NCI-H1930 (cell line): ENCODE measurements at places on chromosomes 5 and 9.

DNA sequence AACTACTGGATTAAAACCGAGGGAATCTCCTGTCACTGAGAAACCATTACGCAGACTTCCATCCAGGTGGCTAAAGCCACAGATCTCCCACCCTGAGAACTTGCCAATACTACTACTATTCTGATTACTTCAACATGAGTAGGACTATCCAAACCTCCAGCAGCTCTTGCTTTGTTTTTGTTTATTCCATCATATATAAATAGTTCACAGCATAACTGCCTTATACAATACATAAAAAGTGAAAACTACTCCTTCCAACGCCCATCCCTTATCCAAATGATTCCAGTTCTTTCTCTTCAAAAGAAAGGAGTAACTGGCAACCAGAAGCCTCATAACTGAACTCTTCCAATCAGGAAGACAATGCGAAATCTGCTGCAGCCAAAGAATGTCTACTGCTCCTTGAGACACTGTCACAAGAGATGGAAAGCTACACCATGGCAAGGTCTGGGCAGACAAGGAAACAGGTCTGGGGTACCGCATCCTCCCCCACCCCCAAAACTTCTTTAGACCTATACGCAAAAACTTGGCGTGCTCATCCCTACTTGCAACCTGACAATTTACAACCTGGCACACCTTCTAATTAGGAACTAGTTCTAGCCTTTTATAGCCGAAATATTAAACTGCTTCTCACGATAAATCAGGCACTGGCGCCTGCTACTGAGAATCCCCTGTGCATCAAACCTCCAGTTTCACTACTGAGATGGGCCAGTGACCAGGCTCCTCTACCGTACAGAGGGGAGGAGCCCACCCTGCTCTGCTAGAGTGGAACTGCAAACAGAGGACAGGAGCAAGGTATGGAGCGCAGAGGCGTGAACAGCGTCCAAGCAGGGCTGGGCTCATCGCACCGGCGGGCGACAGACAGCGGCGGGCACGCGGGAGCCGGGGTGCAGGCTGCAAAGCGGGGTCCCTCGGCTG lies 986 bp downstream of the PLPP1 start:
- DNase-seq, result no peak

GRCh38 chr5:158039441-158039840 lies 180.5 kb upstream of the CLINT1 start:
- DNase-seq, result no peak

- DNase-seq, result no peak
These were observed 3.4 kb downstream of the EPB41L4B start for GRCh38 chr9:109317311-109317978.

DNA sequence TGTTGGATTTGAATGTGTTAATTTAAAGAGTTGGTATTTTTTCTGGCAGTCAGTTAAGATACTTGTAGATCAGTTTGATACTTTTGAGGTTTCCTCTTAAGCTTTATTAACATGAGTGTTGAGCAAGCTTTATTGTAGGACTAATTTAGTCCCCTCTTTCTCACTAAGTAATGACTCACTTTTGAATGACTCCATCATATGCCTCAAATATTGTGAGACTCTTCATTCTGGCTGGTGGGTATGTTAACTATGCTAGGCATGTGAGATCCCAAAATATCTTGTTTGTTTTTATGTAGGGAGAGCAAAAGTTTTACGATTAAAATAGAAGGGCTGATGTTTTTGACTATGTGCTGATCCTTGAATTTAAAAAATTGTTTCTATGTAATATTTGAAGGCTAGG lies 355.7 kb downstream of the IZUMO3 start:
- no peak for DNase-seq

- no peak for DNase-seq
These were observed 26.0 kb upstream of the LIFR start for GRCh38 chr5:38582293-38582974.

GRCh38 chr5:169195601-169196000 lies 105.3 kb downstream of the SLIT3 start:
- DNase-seq, result no peak

- peak; percentile 78 for DNase-seq
These were observed at the start of the genes GBA2 and RGP1 for GRCh38 chr9:35748858-35749514. GBA2 (minus strand) TSS chr9:35749228; CDS start chr9:35748704, 524 bp downstream. RGP1 (plus strand) TSS chr9:35749287; CDS start chr9:35749756, 469 bp downstream.

GRCh38 chr5:169637549-169638121 lies 560 bp downstream of the DOCK2 start:
- DNase-seq, result no peak
